ENCODE measurements at places on chromosomes 6 and 20.
A peak's percentile ranks its signal among the peaks of the same experiment; 100 is the strongest.

GRCh38 chr6:144944106-144944505 lies 659.0 kb downstream of the UTRN start:
- DNase-seq = no peak

DNA sequence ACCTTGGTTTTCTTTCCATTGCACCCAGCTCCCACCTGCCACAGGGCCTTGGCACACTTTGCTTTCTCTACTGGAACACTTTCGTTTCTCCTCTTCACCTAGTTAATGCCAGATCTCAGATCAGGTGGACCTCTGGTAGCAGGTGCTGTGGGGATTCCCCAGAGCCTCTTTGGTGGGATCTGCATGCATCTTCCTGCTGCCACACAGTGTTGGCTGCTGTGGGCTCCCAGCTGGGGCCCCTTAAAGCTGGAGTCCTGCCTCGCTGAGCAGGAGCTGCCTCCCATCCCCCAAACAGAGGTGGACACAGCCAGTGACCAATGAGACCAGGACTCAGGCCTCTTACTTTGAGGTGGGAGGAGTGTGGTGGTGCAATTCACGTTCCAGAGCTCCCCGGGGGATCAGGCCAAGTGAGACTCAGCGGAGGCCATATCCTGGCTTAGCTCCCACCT lies 28.4 kb downstream of the CEBPB start:
- no peak for DNase-seq

DNA sequence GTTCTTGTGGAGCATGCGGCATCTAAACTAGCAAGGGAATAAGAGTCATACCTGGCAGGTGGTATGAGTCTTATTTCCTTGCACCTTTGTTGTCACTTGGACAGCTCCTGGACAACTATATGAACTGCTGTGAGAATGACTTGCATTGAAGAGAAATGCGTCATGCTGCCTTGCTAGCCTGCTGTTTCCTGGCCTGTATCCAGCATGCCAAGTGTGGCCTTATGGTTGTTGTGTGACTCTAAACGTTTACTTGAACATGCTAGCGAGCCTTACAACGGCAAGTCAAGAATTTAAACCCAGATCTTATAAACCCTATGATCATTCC lies 90.4 kb downstream of the CEP162 start:
- no peak for DNase-seq

DNA sequence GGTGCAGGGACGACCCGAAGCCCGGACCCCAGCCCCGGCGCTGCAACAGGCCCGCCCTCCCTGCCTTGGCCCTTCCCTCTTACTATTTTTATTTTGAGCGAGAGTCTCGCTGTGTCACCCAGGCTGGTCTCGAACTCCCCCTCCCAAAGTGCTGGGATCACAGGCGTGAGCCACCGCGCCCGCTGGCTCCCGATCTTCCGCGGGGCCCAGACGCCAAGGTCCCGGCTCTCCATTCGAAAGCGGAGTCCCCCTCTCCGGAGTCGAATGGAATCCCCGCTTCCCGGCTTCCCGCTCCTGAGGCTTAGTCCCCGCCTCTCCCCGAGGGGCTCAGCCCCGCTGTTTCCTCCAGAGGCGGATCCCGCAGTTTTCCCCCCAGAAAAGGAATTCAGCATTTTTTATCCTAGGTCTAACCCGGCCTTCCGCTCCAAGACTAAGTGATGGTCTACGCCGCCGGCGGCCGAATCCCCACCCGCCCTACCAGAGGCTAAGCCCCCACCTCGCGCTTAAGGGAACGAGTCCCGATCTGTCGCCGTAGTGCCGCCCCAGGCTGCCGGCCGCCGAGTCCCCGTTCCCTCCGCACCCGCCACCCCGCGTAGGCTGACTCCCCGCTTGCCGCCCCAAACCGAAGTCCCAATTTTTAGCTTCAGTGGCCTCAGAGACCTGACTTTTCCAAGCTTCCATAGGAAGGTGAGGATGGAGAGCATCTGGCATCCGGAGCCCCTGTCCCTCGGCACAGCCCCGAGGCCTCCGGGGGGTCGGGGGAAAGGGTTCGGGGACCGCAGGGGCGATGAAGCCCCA lies 11.5 kb upstream of the TMC2 start:
- peak; percentile 18 for DNase-seq

DNA sequence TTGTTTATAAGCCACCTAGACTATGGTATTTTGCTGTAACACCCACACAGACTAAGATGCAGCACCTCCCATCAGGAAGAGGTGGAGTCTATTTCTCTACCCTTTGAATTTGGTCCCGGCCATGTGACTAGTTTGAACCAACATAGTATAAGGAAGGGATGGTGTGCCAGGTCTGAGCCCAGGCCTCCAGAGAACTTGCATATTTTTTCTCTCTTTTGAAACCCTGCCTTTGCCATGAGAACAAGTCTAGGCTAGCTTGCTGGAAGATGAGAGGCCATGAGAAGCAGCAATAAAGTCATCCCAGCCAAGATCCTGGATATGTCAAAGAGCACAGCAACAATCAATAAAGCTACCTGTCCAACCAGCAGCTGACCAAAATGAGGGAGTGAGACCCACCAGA lies 63.0 kb upstream of the ANKEF1 start:
- no peak for DNase-seq

DNA sequence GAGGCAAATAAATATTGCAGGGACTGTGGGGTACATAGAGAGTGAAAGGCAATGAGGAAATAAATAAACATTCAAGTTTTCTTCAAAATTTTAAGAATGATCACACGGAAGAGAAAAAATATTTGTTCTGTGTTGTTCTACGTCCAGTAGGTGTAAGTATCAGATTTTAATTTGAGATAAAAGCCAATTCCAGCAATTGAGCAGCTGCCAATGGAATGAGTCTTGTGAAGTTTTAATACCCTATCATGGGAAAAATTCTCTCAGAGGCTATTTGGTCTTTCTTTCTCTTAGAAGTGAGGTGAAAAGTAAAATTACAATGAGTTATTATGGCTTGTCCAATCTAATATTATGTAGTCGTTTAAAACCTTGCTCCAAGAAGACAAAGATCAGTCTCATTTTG lies 195.7 kb upstream of the CITED2 start:
- DNase-seq = no peak

- DNase-seq = no peak
Observed at GRCh38 chr6:136365776-136366354, 76.2 kb upstream of the BCLAF1 start.

All from activated CD4-positive, alpha-beta T cell treated with anti-CD3 and anti-CD28 coated beads for 1 hour (primary cell).